AG04450 (cell line): ENCODE measurements at places on chromosomes 5 and 9.

DNA sequence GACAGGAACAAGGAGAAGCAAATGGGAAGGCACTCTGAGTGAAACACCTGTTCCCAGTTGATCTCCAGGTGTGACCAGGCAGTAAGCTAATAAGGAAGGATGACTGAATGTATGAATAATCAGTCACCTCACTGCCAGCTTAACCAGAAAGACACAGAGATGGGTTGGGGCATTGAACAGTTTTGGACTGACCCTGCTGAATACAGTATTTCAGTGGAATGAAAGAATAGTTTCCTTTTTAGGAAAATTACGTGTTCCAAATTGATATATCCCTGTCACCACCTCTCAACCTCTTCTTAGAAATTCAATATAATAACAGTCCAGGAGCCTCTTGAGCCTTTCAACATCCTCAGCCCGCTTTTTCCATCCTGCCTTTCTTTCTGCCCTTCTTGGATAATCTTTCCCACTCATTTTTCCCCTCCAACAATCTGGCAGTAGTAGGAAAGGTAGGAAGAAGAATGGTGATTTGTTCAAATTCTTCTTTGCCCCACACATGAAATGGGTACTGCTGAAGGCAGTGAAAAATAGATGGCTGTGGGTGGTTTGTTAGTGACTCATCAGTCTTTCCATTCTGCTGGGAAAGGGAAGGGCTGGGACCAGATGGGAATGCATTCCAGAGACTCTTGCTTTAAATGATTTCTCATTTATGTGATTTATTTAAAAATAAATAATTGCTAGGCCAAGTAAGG is 117.9 kb downstream of the ZSWIM6 start:
- DNase-seq, result peak; percentile 70

- peak; percentile 66 for DNase-seq
These were observed 666.4 kb upstream of the ZNF608 start for GRCh38 chr5:125412561-125413495.

DNA sequence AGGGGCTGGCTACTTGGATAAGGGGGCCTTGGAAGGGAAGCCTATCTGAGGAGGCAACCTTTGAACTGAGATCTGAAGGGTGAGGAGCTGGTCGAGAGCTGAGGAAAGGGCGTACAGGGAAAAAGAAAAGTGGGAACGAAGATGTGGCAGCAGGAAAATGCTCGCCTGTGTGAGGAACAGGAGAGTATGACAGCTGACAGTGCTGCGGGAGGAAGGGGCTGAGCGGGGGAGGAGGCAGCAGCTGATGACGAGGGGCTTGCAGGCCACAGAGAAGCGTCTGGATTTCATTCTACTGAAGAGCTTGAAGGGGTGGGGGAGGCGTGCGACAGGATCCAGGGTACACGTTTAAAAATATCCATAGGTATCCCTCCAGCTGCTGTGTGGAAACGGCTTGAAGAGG is 28.9 kb downstream of the SH3PXD2B start:
- DNase-seq, result no peak

GRCh38 chr9:95979446-95979845 is 104.0 kb downstream of the ERCC6L2 start:
- DNase-seq, result no peak

DNA sequence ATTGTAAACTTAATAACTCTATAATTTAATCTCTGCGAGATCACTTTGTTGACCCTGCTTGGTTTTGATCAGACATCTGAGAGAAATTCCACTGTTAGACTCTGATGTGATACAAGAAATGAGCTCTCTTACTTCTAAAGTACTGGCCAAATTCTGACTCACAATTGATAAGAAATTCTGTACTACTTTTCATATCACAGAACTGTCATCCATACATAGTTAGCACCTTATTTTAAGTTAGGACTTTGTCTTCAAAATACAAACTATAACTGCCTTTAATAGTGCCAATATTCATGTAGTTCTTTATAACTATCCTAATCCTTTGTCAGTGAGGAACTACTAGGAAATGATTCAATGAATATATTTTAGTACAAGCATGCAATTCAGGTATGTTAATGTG is 23.4 kb downstream of the MARCHF11 start:
- no peak for DNase-seq

GRCh38 chr5:168118042-168118668 is 173.3 kb upstream of the WWC1 start:
- DNase-seq, result no peak

- DNase-seq, result no peak
These were observed 25.9 kb upstream of the TTC39B start for GRCh38 chr9:15332939-15333338.

- no peak for DNase-seq
These were observed 101.4 kb upstream of the IRX4 start for GRCh38 chr5:1983919-1984695.

- DNase-seq, result no peak
These were observed 41.5 kb downstream of the HACD4 start for GRCh38 chr9:20989923-20990341.

- no peak for DNase-seq
These were observed 214.3 kb downstream of the MAPKAP1 start for GRCh38 chr9:125492719-125493118.

DNA sequence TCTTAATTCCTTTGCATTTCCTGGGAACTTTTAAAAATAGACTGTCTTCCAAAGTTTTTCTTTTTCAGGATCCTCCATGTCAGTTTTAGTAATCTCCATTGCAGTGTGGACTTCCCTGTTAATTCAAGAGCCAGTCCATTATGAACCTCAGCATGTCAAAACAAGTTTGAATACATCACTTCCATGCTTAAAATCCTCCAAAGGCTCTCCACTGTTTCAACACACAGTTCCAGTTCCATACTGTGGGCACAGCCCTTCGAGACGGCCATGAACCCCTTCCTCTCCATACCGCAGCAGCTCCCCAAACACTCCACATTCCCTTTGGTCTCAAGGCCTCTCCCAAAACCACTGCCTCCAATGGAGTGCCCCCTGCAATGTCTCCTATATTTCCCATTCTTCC is 19.5 kb downstream of the LIFR start:
- DNase-seq, result no peak

DNA sequence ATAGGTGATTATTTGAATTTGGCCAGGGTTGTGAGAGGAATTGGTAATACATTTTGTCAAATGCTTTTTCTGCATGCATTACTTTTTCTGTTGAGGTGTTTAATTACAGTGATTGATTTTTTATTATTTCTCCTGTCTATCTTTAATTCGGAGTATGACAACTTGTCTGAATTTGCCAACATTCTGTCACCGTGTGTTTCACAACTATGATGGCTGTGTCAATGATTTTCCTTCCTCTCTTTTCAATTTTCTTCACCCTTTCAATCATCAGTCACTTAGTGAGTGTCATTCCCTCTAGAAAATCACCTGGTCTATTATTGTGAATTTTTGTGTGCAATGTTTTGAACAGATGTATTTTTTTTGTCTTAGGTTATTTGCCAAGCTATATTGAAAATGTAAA is 1221.4 kb upstream of the CDH18 start:
- DNase-seq, result no peak

- DNase-seq, result no peak
These were observed 174.5 kb upstream of the PITX1 start for GRCh38 chr5:135208555-135208902.

- no peak for DNase-seq
These were observed 392.0 kb downstream of the GADD45G start for GRCh38 chr9:89996773-89997172.

GRCh38 chr9:101229606-101230005 is 155.2 kb downstream of the BAAT start:
- no peak for DNase-seq

- no peak for DNase-seq
These were observed 23.9 kb downstream of the C5orf15 start for GRCh38 chr5:133944263-133945185.

DNA sequence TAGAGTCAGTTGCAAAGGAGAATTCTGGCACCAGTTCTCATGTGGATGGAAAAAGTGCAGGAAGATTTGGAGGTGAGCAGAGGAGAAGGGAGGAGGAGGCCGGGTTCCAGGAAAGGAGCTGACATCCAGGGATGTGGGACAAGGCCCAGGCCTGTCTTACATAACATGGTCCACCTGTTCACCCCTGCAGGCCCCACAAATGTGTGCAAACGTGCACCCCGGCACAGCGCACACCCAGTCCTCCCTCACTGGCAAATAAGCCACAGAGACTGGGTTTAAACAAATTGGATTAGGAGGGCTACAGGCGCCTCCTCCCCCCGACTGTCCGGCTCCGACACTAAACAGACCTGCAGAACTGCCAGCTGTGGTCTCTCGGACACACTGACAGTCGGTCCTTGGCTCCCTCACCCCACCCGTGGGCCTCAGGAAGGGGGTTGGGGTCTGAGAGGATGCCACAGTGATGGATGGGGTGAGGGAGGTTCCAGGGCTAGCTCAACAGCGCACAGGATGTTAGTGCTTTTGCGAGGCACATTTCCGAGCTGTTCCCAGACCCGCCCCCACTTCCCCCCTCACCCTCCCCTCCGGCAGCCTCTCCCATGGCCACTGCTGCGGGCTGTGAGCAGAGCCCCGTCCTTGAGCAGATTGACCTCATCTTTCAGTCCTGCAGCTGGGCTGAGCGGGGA is 43.4 kb upstream of the IL17B start:
- DNase-seq, result peak; percentile 95
